T-helper 17 cell (primary cell): ENCODE measurements at places on chromosomes 3 and 15.

DNA sequence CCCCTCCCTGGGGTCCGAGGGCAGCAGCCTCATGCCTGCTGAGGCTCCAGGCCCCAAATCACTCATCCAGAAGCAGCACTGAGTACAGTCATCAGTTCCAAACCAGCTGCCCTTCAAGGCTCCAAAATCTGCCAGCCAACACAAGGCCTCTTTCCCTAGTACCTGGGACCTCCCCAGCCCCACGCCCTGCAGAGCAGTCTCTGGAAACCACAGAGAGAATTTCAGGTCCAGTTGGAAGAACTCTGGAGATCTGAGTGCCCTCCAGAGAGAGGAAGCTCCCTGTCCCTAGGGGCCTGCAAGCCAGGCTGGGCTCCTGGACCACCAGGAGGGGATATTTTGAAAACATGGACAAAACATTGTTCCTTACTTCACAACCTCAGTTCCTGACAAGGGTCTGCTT is 26.2 kb downstream of the TKT start:
- DNase-seq = no peak

- no peak for DNase-seq
Observed at GRCh38 chr3:128487538-128487812, 5.5 kb downstream of the GATA2 start.

DNA sequence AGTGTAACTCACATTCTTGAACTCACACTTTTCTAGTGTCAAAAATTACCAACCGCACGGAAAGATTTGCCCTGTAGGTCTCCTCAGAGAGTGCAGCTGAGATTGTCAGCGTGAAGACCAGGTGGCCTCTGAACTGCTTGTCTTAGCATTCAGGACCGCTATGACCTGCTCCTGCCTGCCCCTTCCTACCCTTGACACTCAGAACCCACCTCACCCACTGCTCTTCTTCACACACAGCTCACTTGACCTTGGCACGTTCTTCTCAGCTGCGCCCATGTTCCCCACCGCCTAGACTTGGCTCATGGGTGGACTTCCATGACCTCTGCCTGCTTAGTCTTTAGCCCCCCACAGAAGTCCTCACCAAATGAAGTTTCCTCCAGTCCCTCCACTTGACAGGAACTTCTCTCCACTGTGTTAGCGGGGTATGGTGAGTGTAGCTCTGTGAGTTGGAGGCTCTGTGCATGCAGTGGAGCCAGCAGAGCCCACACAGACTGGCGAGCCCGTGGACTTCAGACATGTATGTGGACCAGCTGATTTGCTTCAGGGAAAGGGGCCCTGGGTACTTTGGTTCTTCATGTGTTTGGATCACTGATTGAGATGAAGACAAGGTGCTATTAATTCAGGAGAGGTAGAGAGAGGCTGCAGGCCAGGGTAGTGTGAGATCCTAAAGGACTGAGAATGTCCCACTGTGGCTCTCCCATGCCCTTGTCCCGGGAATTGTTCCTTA is 221.3 kb downstream of the OPA1 start:
- DNase-seq = no peak

DNA sequence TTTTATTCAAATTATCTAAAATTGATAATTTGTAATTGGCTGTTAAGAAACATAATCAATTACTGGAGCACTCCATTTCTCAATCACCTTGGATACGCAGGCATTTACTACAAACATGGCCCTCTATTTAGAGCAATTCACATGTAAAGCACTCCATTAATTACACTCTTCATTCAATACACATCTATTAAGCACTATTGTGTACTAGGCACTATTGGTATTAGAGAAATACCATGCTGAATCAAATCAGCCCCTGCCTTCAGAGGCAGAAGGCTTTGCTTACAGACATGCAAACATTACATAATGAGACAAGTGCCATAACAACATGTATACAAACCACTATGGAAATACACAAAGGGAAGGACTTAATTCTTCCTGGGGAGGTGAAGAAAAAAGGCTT is 69.1 kb downstream of the PEAK1 start:
- no peak for DNase-seq

GRCh38 chr3:19029837-19030521 is 118.3 kb upstream of the KCNH8 start:
- no peak for DNase-seq

DNA sequence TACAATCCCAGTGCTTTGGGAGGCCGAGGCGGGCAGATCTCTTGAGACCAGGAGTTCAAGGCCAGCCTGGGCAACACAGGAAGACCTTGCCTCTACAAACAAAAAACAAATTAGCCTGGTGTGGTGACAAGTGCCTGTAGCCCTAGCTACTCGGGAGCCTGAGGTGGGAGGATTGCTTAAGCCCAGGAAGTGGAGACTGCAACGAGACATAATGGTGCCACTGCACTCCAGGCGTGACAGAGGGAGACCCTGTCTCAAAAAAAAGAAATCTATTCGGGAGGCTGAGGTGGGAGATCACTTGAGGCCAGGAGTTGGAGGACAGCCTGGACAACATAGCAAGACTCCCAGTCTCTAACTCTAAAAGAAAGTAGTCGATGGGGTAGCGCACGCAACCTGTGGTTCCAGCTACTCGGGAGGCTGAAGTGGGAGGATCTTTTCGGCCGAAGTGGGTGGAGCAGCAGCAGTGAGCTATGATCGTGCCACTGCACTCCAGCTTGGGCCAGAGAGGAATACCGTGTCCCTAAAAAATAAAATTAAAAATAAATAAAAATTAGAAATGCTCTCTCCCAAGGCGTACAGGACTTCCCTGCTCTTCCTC is 775 bp downstream of the C3orf33 start:
- no peak for DNase-seq

- no peak for DNase-seq
Observed at GRCh38 chr3:16012086-16012485, 162.4 kb upstream of the GALNT15 start.

- DNase-seq = no peak
Observed at GRCh38 chr15:49242820-49243219, 72.8 kb downstream of the GALK2 start.

- DNase-seq = no peak
Observed at GRCh38 chr3:67804089-67804488, 149.7 kb upstream of the SUCLG2 start.

GRCh38 chr3:58585994-58586393 is 8.8 kb upstream of the FAM107A start:
- no peak for DNase-seq

- no peak for DNase-seq
Observed at GRCh38 chr3:100737334-100737733, 28.0 kb downstream of the TFG start.
